ENCODE measurements at places on chromosomes 12 and 14. TPM values are rescaled to one million over a fixed set of nuclear protein-coding genes. Genes with fewer than 3 reads are reported as not detected.
A peak's percentile ranks its signal among the peaks of the same experiment; 100 is the strongest.

PZP gene
- total RNA-seq = 0.59 TPM

EID3 gene
- 3.0 TPM for total RNA-seq

CYP27B1 gene
- total RNA-seq = 3.1 TPM

ISCA2 gene
- 36.6 TPM for total RNA-seq

OTX2 gene
- not detected for total RNA-seq

LRRIQ1 gene
- 0.95 TPM for total RNA-seq

AVPR1A gene
- not detected for total RNA-seq

- peak; percentile 76 for DNase-seq
These were observed 789.6 kb downstream of the NRXN3 start for GRCh38 chr14:78959674-78960264.

GRCh38 chr12:59381106-59381505 lies 214.7 kb upstream of the SLC16A7 start:
- no peak for DNase-seq

DNA sequence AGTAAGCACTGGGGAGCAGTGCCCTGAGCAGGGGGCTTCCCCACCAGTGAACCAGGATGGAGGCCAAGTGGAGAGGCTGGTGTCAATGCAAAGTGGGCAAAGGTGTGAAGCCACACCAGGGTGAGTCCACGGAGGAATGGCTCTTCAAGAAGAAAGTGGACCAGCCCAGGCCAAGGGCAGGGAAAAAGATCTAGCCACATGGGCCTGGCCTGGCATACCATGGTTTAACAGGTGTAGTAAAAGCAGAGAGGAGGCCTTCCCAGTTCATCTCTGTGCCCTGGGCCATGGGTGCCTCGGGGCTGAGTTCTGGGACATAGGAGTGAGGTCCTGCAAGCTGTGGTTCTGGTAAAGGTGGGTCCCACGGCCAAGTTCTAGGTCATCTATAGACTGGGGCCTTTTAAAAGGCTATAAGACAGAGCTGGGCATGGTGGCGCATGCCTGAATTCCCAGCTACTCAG lies 153.4 kb downstream of the DPF3 start:
- no peak for DNase-seq

DNA sequence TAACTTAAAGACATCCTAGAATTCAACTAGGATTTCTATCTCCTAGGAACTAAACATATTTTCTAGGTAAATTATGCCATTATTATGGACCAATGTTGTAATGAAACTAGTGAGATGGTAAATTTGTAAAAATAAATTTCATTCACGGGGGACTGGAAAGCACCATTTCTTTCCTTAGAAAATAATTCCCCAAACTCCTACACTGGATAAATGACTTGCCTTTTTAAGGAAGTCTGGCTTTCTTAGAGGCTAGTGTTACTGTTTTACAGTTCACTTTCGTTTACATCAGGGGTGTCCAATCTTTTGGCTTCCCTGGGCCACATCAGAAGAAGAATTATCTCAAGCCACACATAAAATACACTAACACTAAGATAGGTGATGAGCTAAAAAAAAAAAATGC lies 3.3 kb downstream of the SLC39A9 start:
- DNase-seq = no peak

DNA sequence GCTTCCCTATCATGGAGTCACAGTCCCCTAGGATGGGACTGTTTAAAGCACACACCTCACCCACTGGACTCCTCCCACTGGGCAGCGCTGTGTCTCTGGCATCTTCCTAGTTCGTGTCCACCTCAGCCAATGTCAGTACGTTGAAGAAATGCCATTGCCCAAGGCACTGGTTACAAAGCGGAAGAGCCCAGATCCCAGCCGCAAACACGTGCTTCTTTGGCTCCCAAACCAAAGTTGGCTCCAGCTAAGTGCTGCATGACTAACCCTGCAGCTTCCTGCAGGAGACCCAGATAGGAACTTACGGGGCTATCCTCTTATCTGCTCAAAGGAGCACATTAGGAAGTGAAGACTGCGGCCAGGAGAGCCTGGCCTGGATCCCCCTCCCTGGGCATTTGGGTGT lies 9.3 kb downstream of the SYNE3 start:
- peak; percentile 82 for DNase-seq

- no peak for DNase-seq
These were observed 9.1 kb downstream of the NFATC4 start for GRCh38 chr14:24377126-24377525.

- no peak for DNase-seq
These were observed 1.8 kb downstream of the A2M start for GRCh38 chr12:9113987-9114309.

GRCh38 chr14:36820111-36820709 lies 158.6 kb downstream of the PAX9 start:
- no peak for DNase-seq

DNA sequence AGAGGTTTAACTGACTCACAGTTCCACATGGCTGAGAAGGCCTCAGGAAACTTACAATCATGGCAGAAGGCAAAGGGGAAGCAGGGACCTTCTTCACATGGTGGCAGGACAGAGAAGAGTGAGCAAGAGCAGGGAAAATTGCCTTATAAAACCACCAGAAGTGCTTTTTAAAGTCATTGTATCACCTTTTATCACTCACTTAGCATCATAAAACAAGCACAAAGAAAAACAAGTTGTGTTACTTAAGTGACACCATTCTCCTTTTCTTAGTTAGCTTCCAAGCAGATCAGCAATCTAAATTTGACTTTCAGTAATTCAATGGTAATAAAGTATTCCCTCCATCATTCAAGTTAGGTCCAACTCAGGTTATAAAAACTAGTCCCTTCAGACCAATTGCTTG lies 28.5 kb downstream of the OSBPL8 start:
- no peak for DNase-seq

GRCh38 chr14:86038387-86039042 lies 508.6 kb downstream of the FLRT2 start:
- DNase-seq = peak; percentile 67

DNA sequence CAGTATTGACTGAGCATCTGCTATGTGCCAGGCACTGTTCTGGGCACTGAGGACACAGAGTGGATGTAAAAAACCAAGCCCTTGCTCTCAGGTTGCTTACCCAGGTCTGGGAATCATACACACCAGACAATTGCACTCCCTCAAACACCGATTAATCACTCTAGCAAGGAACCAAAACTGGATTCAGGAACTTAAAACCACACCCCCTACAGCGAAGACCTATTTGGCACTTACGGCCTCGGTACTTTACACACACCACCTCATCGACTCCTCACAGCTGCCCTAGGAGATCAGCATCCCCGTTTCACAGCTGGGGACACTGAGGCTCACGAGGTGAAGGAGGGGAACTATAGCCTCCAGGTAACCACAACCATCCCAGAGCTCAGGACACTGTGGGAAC lies 1.6 kb downstream of the GLTP start:
- DNase-seq = no peak

DNA sequence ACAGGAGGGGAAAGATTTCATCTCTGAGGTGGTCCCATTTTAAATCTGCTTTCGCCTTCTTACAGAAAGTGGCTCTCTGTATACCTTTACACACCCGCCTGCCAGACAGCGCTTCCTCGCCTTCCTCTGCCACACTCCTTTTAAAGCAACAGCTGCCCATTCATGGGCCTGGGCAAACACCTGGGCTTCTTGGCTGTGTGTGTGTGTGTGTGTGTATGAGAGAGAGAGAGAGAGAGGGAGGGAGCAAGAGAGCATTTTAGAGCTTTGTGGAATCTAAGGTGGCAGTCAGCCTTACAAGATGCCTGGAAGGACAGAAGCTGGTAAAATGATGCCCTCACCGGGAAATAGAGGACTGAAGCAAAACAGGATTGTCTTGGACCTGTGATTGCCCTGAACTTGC lies 20.0 kb downstream of the PTHLH start:
- no peak for DNase-seq

DNA sequence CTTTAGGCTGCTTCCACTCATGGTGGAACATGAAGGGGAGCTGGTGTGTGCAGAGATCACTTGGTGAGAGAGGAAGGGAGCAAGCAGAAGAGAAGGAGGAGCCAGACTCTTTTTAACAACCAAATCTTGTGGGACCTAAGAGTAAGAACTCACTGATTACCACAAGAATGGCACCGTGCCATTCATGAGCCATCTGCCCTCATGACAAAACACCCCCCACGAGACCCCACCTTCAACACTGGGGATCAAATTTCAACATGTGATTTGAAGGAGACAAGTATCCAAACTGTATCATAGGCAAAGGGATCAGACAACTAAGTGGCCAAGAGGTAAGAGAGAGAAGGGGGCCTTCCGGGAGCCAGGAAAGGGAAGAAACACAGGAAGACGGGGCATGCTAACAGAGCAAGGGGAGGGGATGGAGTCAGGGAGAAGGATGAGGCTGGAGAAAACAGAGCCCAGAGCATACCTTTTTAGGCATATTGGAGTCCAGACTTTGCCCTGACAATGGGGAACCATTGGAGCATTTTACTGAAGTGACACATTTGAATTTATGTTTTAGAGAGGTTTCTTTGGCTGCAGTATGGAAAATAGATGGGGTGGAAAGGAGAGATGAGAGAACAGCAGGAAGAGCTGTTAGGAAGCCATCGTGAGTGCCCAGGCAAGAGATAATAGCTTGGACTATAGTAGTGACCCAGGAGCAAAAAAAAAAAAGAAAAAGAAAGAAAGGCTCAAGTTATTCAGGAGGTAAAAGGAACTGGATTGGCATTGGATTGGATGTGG lies 204.4 kb upstream of the NUDT4 start:
- peak; percentile 73 for DNase-seq

DNA sequence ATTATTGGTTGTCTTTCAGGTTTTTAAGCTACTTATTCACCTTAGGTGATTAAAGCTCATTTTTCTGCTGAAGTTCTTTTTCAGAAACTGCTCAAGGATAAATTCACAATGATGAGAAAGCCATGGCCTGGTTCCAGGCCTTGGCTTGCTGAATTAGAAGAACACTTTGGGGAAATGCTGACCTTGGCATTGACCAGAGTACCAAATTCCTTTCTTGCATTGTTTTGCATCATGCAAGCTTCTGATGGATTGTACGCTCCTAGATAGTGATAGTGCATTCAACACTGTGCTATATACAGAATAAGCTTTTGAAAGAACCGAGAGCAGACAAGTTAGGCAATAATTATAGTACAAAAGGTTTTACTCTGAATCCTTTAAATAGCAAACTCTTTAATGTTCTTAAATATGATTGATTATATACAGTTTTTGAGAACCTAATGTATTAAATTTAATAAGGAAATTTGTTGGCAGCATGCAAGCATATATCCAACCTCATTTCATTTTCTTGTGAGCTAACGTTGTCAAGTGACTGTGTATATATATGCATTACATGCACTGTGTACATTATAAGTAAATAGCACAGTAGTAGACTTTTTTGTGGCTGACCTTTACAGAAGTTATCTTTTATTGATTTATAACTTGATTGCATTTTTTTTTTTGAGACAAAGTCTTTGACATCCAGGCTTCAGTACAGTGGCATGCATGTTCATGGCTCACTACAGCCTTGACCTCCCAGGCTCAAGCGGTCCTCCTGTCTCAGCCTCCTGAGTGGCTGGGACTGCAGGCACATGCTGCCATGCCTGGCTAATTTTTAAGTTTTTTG lies 99.2 kb downstream of the DIP2B start:
- no peak for DNase-seq

- no peak for DNase-seq
These were observed 61.5 kb downstream of the IFT81 start for GRCh38 chr12:110185626-110186025.

DNA sequence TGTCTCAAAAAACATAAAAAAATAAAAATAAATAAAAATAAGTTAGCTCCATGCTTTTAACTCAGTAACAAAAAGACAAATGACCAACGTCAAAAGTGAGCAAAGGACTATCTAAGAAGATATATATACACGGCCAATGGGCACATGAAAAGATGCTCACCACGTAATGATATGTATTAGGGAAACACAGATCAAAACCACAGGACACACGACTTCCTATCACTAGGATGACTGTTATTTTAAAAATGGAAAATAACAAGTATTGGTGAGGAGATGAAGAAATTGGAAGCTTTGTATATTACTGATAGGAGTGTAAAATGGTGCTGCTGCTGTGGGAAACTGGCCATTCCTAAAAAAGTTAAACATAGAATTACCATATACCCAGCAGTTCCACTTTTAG lies 20.2 kb upstream of the P2RX7 start:
- DNase-seq = no peak

GRCh38 chr14:64826333-64826732 lies 53.4 kb downstream of the SPTB start:
- no peak for DNase-seq

DNA sequence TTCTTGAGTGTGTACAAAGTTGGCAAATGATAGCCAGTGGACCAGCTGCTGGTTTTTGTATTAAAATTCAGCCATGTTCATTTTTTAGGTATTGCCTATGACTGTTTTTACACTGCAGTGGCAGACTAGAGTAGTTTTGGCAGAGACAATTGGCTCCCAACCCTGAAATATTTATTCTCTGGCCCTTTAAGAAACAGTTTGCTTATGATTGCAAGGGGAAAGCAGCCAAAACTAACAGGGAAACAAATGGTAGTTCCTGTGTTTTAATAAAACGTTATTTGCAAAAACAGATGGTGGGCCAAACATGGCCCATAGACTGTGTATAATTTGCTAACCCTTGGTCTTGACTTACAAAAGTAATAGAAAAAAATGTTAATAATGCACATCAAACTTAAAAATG lies 110.2 kb downstream of the ALX1 start:
- DNase-seq = no peak

Measured in SK-MEL-5 (cell line).